Activated naive CD4-positive, alpha-beta T cell treated with anti-CD3 and anti-CD28 coated beads for 36 hours (primary cell): ENCODE measurements at places on chromosomes 4 and X. TPM values are rescaled to one million over a fixed set of nuclear protein-coding genes. Genes with fewer than 3 reads are reported as not detected.

- DNase-seq = no peak
These were observed 356 bp downstream of the FRG1 start for GRCh38 chr4:189941005-189941450.

GRCh38 chr4:119010909-119011606, 122.4 kb downstream of the SYNPO2 start:
- DNase-seq = no peak

- no peak for DNase-seq
These were observed 45.9 kb upstream of the PGRMC1 start for GRCh38 chrX:119190091-119190681.

GRCh38 chr4:27643101-27643500, 782.5 kb downstream of the STIM2 start:
- DNase-seq = no peak

GRCh38 chr4:184448141-184448540, 26.2 kb downstream of the IRF2 start:
- DNase-seq = no peak

DNA sequence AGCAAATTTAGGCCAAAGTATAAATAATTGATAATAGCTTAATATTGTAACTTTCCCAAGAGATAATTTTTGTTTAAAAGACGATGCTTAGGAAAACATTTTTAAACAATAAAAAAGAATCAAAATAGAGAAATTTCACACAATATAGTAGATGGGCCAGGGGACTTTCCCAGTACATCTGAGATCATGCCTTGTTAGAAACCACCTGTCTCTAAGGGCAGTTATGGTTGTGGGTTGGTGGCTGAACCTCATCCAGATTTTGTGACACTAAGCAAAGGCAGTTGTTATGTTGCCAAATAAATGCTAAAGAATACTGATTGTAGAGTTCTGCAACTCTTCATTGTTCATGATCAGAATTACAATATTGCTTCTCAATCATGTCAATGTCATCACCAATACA, 270.6 kb downstream of the BANK1 start:
- no peak for DNase-seq

GRCh38 chrX:65894133-65894532, 145.7 kb downstream of the VSIG4 start:
- DNase-seq = no peak

DNA sequence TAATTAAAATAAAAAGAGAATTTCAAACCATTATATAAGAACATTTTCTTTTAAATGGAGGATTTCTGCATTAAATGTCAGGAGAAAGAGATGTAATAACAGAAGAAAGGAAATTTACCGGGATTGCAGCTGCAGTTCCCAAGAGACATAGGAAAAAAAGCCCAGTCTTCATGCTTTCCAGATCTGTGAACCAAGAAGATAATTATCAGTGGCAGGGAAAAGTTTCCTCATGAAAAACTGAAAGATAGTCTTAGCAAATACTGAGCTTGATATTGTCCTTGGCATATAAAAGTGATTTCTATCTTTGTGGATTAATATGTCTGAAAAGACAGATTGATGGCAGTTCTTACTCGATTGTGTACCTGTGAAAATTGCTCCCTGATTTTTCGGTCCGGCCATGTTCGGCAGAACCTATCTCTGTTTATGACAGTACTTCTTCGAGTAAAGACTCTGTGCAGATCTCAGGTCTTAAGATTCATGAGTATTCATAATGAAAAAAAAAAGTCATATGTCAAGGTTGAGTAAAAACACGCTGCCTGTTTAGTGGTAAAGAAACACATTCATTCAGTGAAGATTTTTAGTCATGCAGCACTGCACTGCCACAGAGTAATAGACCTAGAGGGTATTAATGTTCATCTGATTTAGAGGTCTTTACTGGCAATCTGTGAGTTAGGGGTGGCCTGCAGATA, 29.6 kb downstream of the SPARCL1 start:
- DNase-seq = no peak

DNA sequence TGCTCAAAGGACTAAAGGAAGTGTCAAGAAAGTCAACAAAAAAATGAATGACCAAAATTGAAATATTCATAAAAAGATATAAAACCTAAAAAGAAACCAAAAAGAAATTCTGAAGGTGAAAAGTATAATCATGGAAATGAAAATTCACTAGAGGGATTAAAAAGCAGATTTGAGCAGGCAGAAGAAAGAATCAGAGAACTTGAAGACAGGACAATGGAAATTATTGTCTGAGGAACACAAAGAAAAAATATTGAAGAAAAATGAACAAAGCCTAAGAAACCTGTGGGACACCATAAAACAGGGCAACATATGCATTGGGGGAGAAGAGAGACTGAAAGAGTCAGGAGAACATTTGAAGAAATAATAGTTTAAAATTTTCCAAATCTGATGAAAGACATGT, 9.9 kb upstream of the SPON2 start:
- DNase-seq = no peak

GRCh38 chr4:5921101-5921980, 28.5 kb upstream of the CRMP1 start:
- DNase-seq = no peak

GRCh38 chr4:187798385-187798784, 197.2 kb upstream of the ZFP42 start:
- no peak for DNase-seq

DNA sequence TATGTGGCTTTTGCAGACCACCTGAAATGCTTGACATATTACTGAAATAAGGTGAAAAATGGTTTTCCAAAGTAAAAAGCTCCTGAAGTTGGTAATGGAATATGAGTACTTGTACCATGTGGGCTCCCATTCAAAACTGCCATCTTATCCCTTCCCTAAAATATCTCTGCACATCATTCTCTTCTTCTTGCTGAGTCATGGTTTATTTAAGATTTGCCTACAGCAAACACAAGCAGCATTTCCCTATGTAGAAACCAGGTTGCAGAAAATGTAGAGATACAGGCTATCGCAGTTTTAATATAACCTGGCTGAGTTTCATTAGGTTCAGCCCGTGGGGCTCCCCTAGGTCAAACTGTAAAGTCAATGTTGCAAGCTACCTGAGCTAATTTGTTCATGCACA, 270.1 kb downstream of the NLGN4X start:
- DNase-seq = no peak

DNA sequence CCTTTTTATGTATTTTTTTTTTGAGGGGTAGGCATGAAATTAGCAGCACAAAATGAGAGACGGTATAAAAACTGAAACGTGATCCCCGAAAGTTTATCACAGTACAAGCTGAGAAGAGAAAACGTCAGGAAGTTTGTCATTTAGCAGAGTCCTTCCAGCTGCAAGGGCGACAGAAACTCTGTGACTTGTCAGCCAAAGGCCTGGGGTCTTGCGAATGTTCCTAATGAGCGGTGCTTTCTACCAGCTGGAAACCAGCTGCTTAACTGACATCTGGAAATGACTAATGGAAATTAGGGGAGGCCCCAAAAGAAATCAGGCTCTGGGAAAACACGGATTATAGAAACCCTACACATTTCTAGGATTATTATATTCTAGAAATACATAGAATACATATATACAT, 66.5 kb downstream of the CHRNA9 start:
- DNase-seq = no peak

GRCh38 chrX:86002076-86002896, 45.1 kb downstream of the CHM start:
- DNase-seq = no peak

GRCh38 chr4:8185295-8185694, 13.8 kb upstream of the SH3TC1 start:
- no peak for DNase-seq

GRCh38 chr4:3477750-3478430, 14.8 kb downstream of the DOK7 start:
- DNase-seq = no peak

GRCh38 chrX:119618439-119618838, 12.2 kb upstream of the NKRF start:
- no peak for DNase-seq

- no peak for DNase-seq
These were observed 148.0 kb upstream of the SLC7A11 start for GRCh38 chr4:138389976-138390685.

GRCh38 chr4:26984896-26985295, 124.3 kb downstream of the STIM2 start:
- DNase-seq = no peak

- DNase-seq = no peak
These were observed 54.8 kb downstream of the PPP2R2C start for GRCh38 chr4:6417516-6418050.

DNA sequence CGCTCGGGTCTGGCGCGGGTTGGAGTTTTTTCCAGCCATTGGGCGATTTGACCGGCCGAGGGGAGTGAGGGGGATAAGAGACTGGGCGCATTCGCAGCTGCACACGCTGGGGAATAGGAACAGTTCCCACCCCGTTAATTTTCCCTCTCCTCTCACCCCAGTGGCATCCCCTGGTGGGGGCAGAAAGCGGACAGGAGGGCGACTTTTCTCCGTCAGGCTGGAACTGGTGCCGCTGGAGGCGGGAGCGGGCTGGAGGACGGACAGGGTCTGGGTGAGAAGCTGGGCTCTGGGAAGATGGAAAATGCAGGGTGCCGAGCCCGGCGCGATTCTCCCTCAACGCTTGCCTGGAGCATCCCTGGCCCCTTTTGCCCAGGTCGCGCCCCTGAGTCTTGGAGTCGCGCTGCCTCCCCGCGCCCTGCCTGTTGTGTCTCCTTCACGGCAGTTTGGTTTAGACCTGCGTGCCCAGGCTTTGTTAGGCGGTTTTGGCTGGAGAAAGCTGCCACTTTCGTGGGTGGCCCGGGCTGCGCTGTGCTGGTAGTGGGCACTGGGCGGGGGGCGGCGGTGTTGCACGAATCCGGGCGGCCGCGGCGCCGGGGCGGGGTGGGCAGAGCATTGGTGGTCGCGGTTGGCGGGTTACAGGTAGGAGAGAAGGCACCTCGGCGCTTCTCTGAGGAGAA, 2.0 kb downstream of the ADGRL3 start:
- DNase-seq = no peak

- no peak for DNase-seq
These were observed 121.2 kb upstream of the PDLIM3 start for GRCh38 chr4:185656467-185656931.

DNA sequence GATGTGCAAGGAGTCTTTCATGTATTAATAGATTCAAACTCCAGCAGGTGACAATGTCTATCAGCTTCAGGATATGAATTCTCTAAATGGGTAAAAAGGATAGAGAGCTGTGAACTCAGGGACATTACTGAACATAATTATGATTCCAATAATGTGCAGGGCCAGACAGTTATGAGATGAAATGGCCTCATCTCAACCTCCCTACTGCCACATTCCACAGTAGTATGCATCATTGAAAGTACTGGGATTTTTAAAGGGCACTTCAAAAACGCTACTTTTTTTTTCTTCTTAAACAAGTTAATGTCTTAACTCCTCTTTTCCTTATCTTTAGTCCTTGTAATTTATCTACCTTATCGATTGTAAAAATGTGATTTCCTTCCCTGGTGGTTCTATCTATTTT, 202.0 kb downstream of the APBB2 start:
- no peak for DNase-seq

BMP2K gene
- 14.5 TPM for total RNA-seq

TRPC5OS gene
- not detected for total RNA-seq

ANAPC4 gene
- 23.1 TPM for total RNA-seq

OPRPN gene
- total RNA-seq = not detected

ENOX2 gene
- total RNA-seq = 8.7 TPM

NAA11 gene
- total RNA-seq = not detected

NOX1 gene
- total RNA-seq = not detected

PF4V1 gene
- not detected for total RNA-seq

P2RY4 gene
- 0.22 TPM for total RNA-seq

CTAG1B gene
- total RNA-seq = not detected

MSANTD1 gene
- total RNA-seq = 0.49 TPM

UGT2B11 gene
- total RNA-seq = not detected

SPANXN3 gene
- not detected for total RNA-seq

DKK2 gene
- total RNA-seq = not detected

KCTD8 gene
- total RNA-seq = not detected

RHOXF1 gene
- total RNA-seq = not detected

F8A2 gene
- not detected for total RNA-seq

GAGE2A gene
- not detected for total RNA-seq
